Renal cortex interstitium (tissue), 15 donors: ENCODE measurements at places on chromosomes 11 and 22.

DNA sequence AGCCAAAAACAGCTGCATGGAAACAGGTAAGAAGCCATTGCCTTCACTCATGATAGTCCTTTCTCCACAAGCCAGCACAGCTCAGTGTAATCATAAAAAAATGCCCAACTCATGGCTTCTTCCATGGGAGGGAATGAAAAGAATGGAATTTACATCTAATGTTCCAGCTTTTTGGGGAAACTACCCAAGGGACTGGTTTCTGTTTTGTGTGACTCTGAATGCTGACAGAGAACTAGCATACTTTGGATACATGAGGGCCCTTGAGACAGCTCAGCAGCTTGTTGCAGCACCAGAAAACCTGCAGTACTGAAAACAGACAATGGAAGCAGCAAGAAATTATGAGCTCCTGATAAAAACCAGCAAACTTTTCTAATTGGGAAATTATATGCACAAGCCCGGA, 24.2 kb upstream of the HORMAD2 start:
- DNase-seq: no peak

GRCh38 chr11:19679952-19680828, 32.4 kb upstream of the NAV2 start:
- no peak for DNase-seq

- no peak for DNase-seq
Measured at GRCh38 chr11:98616098-98616655, 404.6 kb upstream of the CNTN5 start.

GRCh38 chr22:17097062-17097461, 12.3 kb downstream of the IL17RA start:
- no peak for DNase-seq

- DNase-seq: no peak
Measured at GRCh38 chr11:126816645-126817044, 183.9 kb downstream of the KIRREL3 start.
